ENCODE measurements at places on chromosomes 3 and 15.

GRCh38 chr3:56917361-56918110 lies 115.8 kb upstream of the ARHGEF3 start:
- no peaks in the 10 kb centered on the region for H3K36me3 ChIP-seq
- no peaks in the 10 kb centered on the region for H3K27me3 ChIP-seq
- peaks cover 78% of the 10 kb centered on the region for H3K4me1 ChIP-seq
- DNase-seq, result no peak
- peak overlapping the region; percentile 79 for H3K27ac ChIP-seq
- H3K4me3 ChIP-seq, result peak overlapping the region; percentile 97

DNA sequence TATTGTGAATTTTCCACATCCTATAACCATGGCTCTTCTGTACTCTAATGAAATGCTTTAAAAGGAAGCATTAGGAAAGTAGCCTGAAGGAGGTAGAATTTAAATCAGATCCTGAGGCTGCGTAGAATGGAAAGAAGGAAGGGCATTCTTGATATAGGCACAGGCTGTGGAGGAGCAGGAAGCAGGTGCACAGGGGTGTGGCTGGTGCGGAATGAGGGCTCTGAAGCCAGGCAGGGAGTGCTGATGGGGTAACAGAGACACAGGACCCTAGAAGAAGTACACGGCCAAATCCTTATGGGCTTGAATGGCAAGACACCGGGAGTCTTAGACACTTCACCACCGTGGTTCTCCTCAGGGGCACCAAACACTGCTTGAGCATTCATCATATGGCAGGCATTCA lies 97.0 kb downstream of the MYLK start:
- H3K27ac ChIP-seq, result no peak overlapping the region
- no peaks in the 10 kb centered on the region for H3K4me1 ChIP-seq
- no peak overlapping the region for H3K4me3 ChIP-seq

DNA sequence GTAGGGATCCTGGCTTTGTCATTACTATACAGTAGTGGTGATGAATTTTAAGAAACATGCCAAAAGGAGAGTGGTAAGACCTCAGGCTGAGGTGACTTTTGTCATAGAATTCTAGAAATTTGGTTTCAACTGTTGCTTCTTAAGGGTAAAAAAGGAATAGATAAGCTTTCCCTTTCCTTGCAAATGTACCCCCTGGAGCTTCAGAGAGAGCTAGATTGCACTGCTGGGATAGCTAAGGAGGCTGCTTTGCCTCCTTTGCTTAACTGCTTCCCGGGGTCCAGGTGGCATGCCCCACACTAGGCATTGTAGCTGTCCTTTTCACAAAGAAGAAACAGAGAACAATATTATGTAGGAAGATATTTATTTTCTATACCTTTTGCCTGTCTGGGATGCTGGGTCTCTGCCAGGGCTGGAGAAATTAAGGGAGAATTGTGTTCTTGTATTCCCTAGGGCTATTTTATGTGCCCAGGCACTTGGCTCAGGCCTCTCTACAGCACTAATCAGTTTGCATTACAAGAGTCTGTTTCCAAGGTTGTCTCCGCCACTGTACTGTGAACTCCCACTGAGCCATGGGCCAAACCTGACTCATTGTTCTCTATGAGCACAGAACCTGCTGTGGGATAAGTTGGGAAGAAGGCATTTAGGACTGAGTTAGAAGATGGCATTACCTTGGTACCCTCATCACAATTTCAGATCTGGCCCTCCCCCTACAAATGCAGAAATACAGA lies 460.0 kb downstream of the PDCD6IP start:
- DNase-seq, result no peak
- H3K36me3 ChIP-seq, result no peaks in the 10 kb centered on the region
- H3K27me3 ChIP-seq, result no peaks in the 10 kb centered on the region
- H3K27ac ChIP-seq, result no peak overlapping the region

DNA sequence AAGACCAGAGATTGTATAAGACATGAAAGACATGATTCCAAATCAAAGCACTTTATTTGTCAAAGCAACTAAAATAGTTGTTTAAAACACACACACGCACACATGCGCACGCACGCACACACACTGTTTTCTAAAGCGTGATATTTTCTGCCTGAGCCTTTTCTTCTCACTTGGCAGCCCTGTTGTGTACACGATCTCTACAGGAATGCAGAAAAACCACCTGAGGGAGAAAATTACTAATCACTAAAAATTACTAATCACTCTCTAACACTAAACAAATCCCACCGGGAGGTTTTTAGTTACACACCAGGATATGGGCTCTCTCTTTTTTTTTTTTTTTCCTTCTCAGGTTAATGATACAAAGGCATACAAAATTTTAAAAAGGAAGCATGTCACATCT lies 160.1 kb upstream of the ATP11B start:
- DNase-seq, result no peak
- H3K27me3 ChIP-seq, result no peaks in the 10 kb centered on the region
- H3K4me1 ChIP-seq, result no peaks in the 10 kb centered on the region
- no peak overlapping the region for H3K27ac ChIP-seq
- H3K4me3 ChIP-seq, result no peak overlapping the region

DNA sequence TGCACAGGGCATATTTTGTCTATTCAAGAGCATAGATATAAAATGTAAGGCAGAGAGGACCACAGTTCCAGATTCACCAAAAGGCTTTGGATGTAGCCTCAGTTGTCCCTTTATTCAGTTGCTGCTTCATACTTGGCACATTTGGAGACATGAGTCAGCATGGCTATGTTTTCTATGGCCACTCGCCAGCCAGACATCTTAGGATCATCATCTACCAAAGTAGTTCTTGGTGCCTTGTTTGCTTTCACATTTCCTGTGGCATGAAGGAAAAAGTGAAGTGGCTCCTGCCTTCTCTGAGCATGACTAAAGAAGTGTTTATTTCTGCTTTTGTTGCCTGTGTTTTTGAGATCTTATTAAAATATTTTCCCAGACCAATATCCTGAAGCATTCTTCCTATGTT lies 7.2 kb downstream of the SUSD5 start:
- H3K36me3 ChIP-seq, result no peaks in the 10 kb centered on the region
- no peak overlapping the region for H3K27ac ChIP-seq
- no peaks in the 10 kb centered on the region for H3K4me1 ChIP-seq
- no peak for DNase-seq
- H3K4me3 ChIP-seq, result no peak overlapping the region

DNA sequence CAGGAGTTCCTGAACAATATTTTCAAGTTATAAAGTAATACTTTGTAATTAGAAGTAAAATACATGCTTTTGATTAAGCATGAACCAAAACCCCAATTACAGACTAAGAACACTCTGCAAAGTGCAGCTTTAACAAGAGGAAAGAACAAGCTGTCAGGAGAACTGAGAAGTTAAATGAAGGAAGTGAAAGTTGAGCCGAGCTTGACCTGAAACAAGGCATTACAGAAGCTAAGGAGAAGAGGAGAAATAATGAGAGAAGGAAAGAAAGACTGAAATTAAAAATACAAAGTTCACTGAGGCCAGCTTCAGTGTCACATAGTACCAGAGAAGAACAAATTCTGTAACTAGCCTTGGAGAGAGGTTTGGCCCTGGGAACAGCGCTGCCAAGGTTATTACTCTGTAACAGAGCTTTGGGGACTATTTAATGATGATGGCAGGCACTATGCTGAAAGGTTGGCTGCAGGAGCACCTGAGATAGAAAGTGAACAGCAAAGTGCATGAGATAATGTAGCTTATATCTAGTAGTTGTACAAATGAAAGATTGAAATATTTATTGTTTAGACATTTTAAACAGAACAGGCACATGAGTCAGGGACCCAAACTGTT lies 241.9 kb upstream of the PEX5L start:
- no peaks in the 10 kb centered on the region for H3K36me3 ChIP-seq
- H3K4me1 ChIP-seq, result no peaks in the 10 kb centered on the region
- no peak overlapping the region for H3K4me3 ChIP-seq

Measured in CD4-positive, CD25-positive, alpha-beta regulatory T cell (primary cell).